ENCODE measurements at places on chromosomes 4 and X. TPM values are rescaled to one million over a fixed set of nuclear protein-coding genes. Genes with fewer than 3 reads are reported as not detected.

The SSX2B gene
- polyA plus RNA-seq: not detected

The ZAR1 gene
- polyA plus RNA-seq: not detected

The CNKSR2 gene
- 1.5 TPM for polyA plus RNA-seq

The KLHL5 gene
- polyA plus RNA-seq: 7.2 TPM

The XAGE2 gene
- polyA plus RNA-seq: 0.38 TPM

The APELA gene
- polyA plus RNA-seq: not detected
